Kidney capillary endothelial cell (primary cell): ENCODE measurements at places on chromosomes 5 and 9.

GRCh38 chr5:125775896-125776295 is 647.3 kb upstream of the GRAMD2B start:
- DNase-seq: no peak

- no peak for DNase-seq
Observed at GRCh38 chr9:136147890-136148714, 29.4 kb upstream of the TMEM250 start.

DNA sequence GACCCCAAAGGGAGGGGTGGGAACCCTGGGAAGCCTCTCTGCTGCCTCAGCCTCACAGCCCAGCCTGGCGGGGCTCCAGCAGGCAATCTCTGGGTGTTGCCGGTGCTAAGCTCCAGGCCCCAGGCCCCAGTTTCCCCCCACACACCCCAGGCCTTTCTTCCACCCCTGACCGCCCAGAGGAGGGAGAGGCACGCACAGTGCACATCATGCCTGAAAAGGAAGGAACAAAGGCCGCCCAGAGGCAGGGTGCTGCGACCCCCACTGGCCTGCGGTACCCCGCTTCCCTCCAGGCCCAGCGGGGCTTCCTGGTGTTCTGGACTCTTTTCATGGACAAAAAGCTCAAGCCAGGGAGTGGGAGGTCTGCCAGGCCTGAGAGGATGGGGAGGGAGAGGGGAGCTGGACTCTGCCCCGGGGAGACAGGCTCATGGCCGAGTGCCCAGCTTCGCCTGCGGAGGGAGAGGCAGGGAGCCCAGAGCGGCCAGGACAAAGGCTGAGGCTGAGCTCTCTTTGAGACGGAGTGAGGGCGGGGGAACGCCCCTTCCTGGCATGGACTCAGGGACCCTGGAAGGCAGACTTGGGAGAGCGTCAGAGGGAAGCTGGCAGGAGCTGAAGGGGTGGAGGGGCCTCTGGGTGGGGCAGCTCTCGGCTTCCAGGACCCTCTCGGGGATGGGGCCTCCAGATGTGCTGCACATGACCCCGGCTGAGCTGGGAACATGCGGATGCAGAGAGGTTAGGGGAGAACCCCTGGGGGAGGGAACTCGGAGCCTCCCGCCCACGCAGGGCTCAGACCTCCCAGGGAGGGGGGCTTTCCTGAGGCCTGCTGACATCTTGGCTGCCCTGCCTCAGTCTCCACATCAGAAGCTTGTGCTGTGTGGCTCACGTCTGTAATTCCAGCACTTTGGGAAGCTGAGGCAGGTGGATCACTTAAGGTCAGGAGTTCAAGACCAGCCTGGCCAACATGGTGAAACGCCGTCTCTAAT is 1.8 kb upstream of the ENTPD2 start:
- DNase-seq: no peak

GRCh38 chr5:149956685-149957084 is 3.9 kb upstream of the SLC26A2 start:
- no peak for DNase-seq

DNA sequence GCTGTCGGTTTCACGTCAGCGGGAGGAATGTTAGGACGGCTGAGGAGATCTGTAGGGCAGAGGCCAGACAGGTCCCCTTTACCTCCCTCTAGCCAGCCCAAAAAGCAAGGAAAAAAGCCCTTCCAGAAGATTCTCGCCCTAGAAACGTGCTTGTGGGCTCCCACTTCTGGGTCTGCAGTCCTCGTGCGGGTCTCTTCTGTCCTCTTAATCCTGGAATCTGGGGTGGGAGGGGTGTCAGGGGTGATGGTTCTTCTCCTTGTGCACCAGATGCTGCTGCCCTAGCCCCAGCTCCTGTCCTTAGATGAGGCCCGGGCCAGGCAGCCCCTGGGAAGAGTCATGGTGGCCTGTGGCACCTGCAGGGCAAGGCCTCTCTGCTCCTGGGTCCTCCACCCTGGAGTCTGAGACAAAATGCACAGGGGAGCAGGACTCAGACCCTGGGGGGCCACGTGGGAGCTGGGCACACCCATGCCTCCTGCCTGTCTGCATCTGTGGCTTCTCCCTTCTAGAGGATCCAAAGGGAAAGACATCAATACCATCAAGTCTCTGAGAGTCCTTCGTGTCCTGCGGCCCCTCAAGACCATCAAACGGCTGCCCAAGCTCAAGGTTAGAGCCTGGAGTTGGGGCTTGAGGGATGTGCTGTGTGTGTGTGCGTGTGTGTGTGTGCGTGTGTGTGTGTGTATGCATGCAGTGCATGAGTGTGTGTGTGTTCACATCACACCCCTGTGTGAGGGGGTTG is 174.2 kb downstream of the CACNA1B start:
- DNase-seq: no peak

GRCh38 chr9:84368601-84369000 is 28.0 kb upstream of the SLC28A3 start:
- no peak for DNase-seq

- peak; percentile 83 for DNase-seq
Observed at GRCh38 chr9:72586388-72587130, 65.2 kb downstream of the TMC1 start.

- no peak for DNase-seq
Observed at GRCh38 chr5:60007729-60008128, 114.2 kb upstream of the PDE4D start.

GRCh38 chr9:4489919-4490704 is at the start of gene SLC1A1:
TSS of gene SLC1A1 (plus strand) at chr9:4490468. CDS start at chr9:4490680, 212 bp downstream.
- no peak for DNase-seq

GRCh38 chr5:69238760-69239251 is 4.1 kb downstream of the CDK7 start:
- DNase-seq: peak; percentile 80

- DNase-seq: no peak
Observed at GRCh38 chr5:149341876-149342275, 3.4 kb upstream of the GRPEL2 start.

DNA sequence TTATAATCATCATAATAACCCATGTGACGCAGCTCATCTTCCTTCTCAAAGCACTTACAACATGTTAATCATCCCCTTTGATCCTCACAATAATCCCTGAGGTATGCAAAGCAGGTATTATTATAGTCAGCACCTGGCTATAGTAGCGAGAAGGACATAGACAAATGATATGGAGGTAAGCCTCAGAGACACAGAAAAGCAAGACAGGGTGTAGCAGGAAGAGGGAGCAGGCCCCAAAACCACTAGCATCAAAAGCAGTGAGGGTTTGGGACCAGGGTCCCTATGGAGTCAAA is 139.2 kb upstream of the SLC30A5 start:
- no peak for DNase-seq

DNA sequence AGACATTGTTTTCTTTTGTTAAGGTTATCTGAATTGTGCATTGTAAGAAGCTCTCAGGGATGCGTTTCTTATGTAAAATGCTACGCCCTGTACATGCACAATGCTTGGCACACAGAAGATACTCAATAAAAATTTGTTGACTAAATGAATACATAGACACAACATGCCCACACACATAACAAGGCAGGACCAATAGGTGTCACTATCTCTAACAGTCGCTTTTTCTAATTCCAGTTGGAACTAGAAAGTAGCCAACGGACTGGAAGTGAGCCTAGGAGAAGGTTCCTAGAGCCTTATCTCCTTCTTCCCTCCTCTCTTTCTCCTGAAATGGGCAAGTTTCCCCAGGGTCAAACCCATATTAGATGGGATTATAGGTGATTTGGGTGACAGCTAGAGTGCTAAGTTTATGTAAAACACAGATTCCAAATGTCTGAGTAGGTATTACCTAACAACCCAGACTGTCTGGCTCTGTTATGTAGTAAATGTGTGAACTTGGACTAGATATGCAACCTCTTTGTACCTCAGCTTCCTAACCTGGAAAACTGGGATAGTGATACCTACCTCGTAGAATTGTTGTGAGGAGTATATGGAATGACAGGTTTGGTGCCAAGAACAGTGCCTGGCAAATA is 603.0 kb downstream of the RAB3C start:
- DNase-seq: no peak

GRCh38 chr5:172707285-172708182 is 63.5 kb downstream of the DUSP1 start:
- peak; percentile 64 for DNase-seq

- DNase-seq: peak; percentile 83
Observed at GRCh38 chr5:82421119-82421518, 143.0 kb upstream of the RPS23 start.

DNA sequence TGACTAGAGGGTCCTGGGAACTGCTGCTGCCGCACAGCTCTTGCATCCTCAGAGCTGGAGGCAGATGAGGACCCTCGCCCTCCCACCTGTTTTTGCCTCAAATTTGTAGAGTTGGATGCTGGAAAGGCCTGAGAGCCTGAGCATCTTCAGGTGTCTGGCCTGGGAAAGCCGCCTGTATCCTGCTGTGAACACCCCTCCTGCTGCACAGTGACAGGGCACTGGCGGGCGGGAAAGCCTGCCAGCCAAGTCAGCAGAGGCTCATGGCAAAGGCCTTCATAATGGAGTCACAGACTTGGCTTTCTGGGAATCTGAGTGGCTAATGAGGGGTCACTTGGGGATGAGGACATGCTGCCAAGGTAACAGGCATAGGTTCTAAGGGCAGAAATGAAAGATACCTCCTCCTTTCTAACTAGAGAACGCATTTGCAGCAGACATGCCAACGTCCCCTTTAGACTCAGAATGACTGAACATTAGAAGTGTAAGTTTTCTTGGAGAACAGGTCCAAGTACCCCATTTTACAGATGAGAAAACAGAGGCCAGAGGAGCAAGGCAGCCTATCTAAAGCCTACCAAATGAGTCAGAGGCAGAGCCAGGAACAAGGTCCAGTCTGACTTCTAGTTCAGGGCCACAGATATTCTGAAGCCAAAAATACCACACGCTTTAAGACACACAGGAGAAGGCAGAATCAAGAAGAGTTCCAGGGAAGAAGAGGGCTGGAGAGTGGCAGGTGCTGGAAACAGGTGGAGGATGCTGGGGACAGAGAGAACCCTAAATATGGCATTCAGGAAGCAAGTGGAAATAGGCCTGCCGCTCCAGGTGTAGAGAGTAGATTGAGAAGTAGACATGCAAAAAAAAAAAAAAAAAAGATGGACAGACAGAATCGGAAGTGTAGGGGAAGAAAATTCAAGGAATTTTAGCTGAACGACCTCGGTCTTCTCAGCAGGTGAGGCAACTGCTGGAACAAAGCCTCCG is 44.1 kb downstream of the EPB41L4B start:
- DNase-seq: no peak

- peak; percentile 39 for DNase-seq
Observed at GRCh38 chr9:34459941-34460340, 1.3 kb downstream of the DNAI1 start.

GRCh38 chr9:22590336-22591033 is 143.9 kb downstream of the DMRTA1 start:
- DNase-seq: no peak

DNA sequence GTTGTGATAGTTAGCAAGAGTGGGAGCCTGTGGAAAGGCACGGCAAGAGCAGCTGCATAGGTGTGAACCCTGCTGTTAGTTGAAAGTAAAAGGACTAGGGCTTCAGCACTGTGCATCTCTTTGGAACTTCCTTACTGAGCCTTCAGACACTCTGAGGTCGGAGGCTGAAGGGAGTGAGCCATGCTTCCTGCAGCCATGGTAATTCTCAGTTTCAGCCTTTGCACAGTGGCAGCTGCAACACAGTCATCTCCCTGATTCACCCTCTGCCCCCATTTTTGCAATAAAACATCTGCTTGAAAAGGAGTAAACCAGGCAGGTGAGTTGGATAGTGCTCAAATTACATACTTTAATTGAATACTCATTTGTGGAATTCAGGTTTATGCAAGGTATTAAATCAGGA is 6.5 kb upstream of the TLE4 start:
- no peak for DNase-seq

DNA sequence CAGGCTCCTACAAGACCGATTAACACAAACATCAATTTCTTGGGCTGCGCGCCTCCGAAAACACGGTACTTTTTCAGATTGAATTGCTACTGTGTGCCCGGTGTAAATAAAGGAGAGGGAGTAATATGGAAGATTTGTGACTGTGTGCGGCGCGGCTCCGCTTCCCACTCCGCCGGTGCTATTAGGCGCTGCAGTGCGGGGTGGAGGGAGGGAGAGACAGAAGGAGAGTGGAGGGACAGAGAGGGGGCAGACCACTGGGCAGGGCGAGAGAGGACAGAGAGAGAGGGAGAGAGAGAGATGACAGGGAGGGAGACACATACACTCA is 24.7 kb upstream of the RNU6ATAC start:
- no peak for DNase-seq

GRCh38 chr5:171855265-171855664 is 69.6 kb downstream of the SMIM23 start:
- no peak for DNase-seq

GRCh38 chr9:116539549-116539948 is 147.6 kb upstream of the TRIM32 start:
- no peak for DNase-seq

DNA sequence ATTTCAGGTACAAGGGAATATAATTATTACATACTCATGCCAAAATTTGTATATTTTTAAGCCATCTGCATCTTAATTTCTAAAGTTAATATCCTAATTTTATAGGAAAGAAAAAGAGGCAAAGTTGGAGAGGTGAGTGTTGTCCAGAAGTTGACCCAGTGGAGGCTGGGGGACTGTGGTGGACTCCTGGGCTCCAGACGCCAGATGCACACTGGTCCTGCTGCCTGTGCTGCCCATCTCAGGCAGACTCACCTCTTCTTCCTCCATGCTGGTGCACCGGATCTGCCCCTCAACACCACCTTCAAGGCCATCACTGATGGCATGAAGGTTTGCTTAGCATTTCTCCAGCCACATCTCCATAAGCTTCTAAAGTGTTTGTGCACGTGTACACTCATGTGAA is 220.8 kb upstream of the NFIL3 start:
- no peak for DNase-seq

DNA sequence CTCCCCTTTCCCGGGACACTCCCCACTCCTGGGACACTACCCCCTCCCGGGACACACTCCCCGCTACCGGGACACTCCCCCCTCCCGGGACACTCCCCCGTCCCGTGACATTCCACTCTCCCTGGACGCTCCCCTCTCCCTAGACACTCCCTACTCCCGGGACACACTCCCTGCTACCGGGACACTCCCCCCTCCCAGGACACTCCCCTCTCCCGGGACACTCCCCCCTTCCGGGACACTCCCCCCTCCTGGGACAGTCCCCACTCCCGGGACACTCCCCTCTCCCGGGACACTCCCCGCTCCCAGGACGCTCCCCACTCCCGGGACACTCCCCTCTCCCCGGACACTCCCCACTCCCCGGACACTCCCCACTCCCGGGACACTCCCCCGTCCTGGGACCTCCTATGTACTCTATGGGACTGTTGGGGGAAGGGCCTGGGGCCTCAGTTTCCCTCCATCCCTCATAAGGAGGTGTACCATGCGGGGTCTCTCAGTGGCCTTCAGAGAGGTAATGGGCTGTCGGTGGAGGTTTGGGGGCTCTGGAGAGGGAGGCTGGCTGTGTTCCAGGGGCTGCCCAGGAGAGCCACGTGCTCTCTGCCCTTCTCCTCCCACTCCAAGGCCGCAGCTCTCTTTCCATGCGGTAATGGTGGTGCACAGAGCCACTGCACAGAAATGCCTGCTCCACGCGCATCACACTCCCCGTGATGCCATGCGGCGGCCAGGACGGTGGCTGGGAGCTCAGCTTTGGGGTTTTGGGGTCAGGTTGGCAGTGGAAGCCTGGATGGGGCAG is 96.2 kb downstream of the RXRA start:
- DNase-seq: no peak
